ENCODE measurements at places on chromosomes 12 and 14.

DNA sequence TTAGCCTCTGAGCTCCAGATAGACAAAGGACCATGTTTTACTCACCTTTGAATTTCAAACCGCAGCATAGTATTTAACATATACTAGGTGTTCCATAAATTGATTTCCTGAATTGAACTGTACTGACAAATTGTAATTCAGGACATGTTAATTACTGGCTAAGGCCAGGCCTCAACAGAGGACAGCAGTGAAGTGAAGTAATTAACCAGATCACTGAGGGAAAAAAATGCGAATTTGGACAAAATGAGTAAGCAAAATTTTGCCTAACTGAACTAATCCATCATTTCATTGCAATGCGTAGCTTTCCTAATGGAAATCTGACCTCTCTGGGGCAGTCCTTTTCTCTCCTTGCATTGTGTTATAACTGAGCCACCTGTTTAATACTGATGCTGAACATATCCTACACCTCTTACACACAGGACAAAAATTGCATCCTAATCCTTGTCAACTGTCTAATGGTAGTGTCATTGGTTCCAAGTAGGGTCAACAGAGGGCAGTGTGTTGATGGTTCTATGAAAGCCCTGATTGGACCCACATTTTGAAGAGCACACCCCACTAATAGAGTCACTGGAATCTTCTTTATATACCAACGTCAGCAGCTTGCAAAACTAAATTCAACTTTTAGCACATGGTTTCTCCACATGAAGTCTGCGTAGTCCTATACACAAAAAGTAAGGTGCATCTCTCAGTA, 148.4 kb downstream of the SLC25A21 start:
- no peak for DNase-seq

DNA sequence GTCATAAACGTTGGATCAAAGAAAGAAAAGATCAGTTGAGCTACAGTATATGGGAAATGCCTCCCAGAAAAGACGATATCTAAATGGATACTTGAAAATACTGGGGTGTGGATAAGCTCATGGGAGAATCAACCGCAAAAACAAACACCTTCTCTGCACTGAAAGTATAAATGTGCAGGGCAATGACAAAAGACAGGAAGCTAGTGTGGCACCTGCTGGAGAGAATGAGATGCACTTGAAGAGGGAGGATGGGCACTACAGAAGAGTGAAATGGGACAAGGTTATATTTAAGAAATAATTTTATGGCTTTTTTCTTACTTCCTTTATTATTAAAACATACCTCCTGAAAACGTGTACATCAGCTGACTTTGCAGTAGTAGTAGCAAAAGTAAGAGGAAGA, 153.7 kb downstream of the PRKD1 start:
- DNase-seq, result no peak

DNA sequence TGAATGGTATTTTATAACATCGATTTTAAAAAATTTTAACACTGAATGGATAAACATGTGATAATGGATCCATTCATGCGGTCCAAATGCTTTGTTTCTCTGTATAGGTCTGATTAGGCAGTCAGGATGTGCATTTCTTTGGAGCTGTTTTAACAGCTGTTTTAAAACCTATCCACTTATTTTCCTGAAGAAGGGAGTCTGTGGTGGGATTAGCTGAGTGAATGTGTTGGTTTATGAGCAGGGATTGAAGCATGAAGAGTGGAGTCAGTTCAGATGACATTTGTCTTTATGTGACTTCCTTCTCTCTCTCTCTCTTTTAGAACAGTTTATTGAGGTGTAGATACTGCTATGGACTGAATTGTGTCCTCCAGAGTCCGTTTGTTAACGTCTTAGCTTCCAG, 37.7 kb downstream of the GLT8D2 start:
- DNase-seq, result no peak

GRCh38 chr14:88411039-88411438, 25.6 kb downstream of the SPATA7 start:
- DNase-seq, result no peak

GRCh38 chr12:128843538-128843937, 9.7 kb upstream of the GLT1D1 start:
- DNase-seq, result no peak

- DNase-seq, result no peak
These were observed 17.1 kb upstream of the KRT77 start for GRCh38 chr12:52720365-52720886.

GRCh38 chr12:78328524-78328923, 497.8 kb downstream of the NAV3 start:
- no peak for DNase-seq

- no peak for DNase-seq
These were observed 7.0 kb downstream of the AREL1 start for GRCh38 chr14:74705613-74706500.

DNA sequence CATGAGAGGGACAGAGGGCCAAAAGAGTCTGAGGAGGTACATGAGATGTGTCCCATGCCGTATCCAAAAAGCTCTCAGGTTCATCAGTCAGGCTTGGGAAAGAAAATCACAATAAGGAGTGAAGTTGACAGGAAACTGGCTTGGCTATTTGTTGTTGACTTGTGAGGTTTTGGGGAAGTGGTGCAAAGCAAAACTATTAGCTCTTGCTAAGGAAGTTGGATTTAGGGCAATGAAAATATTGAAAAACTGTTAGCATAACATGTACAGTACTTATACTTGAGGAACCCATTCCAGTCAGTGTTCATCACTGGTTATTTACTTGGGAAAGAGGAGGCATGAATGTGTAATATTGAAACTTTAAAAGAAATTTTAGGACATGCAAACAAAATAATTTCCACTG, 145.9 kb downstream of the DUSP6 start:
- no peak for DNase-seq

DNA sequence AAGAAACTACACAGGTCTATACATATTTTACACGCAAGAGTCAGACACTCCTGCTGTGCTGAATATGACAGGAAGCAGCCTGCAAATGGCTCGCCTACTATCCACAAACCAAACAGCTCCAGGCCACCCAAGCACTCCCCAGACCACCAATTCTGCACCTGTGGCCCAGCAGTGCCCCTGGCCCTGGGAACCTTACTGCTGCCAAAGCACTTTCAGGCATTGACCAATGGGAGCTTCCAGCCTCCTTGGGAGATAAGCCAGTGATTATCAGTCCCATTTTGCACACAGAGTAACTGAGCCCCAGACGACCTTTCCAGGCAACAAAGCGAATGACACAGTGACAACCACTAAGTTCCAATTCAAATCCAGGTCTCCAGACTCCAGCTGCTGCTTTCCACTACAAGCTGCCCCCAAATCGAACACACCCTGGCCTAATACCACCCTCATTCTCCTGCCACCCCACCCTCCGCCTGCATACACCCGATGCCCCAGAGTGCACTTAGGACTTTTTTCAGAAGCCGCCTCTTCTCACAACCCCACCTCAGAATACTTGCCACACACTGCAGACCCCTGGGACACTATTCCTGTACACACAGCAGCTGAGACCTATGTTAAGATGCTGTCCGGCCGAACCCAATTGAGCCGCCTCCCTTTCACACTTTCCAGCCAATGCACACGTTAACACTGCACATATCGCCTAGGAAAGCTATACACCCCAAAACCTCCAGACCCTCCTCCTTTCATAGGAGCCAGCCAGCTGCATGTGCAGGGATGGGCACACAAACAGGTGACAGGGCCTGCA, 126.1 kb upstream of the PRMT8 start:
- DNase-seq, result no peak

DNA sequence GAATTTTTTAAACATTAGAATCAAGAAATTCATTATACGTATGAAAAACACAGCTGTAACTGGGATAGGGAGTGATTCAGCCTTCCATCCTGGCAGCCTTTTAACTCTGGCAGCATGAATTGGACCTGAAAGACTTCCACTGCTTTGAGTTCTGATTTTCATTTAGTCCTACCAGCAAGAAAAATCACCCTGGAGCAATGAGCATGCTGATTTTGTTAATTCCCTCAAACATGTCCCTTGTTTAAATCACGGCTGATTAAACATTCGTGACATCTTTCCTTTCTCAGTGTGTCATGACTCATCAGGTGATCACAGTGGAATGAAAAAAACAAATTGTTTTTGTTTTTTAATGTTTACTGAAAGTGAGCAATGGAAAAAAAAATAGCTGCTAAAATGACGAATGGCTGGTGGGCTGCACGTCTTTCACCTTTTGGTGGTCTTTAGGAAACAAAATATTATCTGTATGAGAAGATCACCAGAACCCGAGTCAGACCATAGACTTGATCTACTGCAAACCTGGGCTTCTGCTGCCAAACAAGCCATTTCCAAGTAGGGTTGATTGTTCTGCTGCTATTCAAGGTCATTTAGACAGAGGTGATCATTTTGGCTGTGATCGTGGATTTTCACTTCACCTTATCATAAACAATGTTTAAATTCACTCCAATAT, 67.0 kb upstream of the CAND1 start:
- DNase-seq, result no peak

- DNase-seq, result peak; percentile 53
These were observed 8.1 kb upstream of the PCED1B start for GRCh38 chr12:47071241-47071852.

DNA sequence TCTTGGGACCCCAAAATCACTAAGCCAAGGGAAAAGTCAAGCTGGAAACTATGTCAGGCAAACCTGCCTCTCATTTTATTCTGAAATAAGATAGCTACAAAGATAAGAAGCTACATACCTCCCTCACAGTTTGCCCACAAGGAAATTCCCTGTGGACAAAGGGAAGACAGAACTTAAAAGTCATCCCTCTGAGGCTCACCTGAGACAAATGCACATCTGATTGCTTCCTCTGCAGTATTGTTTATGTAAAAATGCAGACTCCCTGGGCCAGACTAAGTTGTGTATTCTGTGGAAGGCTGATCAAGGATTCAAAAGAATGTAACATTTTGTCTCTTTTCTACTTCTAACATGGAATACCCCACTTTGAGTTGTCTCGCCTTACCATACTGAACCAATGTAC, 2.5 kb upstream of the PLBD1 start:
- DNase-seq, result no peak

DNA sequence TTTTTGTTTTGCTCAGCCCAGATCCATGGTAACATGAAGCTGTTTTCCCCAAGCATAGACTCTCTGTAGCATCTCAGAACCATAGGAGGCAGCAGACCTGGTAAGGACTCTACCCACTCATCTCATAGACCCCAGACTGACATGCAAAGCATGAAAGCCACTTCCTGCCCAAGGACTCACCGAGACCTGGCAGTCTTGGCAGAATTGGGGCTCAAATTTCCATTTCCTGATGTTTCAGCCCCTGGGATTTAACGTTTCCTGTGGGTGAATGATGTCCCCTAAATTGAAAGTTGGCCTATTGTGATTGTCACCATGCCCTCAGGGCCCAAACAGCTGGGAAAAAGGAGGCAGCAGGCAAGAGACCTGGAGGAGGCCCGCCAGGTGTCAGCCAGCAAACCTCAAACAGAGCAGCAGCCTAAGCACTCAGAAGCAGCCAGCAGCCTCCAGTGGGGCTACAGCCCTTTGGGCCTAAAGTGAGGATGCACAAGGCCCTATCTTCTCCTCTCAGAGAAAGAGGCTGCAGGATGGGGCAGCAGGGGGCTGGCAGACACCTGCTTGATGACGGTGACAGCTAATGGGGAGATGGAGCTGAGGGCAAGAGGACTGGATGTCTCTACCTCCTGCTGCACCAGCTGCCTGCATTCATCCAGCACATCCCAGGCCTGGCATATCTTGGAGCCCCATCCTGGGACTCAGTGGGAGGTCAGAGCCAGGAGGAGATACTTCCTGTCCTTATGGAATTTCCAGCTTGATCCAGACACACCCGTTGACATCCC, 8.5 kb downstream of the KRT85 start:
- no peak for DNase-seq

DNA sequence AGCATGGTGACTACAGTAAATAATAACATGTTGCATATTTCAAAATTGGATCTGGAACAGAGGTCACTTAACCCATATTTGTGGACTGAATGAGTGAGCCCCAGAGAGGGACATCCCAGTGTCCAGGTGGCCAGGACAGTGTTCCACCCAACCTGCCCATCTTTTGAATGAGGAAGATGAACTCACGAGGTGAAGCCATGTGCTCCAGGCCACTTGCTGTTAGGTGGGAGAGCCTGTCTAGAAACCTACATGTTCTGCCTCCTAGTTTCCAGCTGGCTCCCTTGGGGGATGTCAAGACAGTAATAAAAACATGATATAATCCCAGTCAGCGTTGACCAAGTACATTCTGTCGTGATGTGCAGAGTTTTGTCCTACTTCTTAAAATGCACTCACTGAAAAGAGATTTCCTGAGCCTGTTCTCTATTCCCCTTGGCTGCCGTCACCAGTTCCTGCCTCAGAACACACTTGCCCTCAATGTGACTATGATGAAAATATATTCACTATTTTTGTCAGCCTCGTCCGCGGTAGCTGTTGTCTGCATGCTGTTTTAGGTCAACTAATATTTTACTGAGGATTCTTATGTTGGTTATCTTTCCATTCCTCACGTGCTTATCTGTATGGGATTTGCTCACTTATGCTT, 25.7 kb downstream of the TSPAN9 start:
- DNase-seq, result no peak

DNA sequence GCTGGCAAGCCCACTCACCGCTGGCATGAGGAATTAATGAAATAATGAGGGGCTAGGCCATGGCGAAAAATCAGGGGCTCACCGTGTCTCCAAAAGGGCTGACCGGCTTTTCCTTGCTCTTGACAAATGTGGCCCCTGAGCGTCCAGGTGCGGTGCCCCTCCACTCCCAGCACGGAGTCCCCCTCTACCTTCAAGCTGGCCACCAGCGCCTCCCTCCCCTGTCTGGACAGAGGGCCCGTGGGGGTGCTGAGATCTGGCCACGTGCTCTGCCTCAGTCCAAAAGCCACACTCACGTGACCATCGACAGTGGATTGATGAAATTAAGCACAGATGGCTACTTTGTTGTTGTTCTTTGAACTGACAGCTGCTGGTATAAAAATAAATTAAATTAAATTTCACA, 78.8 kb upstream of the BCL11B start:
- no peak for DNase-seq

DNA sequence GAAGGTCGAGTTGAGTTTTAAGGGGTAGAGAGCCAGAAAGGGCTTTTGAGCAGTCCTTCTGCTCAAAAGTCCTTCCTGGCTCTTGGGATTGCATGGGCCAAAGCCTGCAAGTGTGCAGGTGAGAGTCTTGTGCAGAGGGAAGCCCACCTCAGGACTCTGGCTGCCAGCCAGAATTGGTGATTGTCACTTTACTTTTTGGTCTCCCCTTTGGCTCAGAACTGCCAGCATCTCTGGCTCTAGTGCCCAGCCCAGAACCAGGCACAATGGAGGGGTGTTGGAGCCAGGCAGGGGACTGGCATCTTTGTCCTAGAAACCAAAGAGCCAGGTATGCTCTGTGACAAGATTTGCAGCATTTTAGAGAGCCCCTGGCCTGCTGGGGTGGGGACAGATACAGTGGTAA, 23.5 kb downstream of the FAM222A start:
- DNase-seq, result no peak

GRCh38 chr12:76666290-76666835, 97.6 kb upstream of the ZDHHC17 start:
- DNase-seq, result no peak

Data from Kasumi-1 (cell line).